CD8-positive, alpha-beta memory T cell (primary cell): ENCODE measurements at places on chromosomes 1 and 21. TPM values are rescaled to one million over a fixed set of nuclear protein-coding genes. Genes with fewer than 3 reads are reported as not detected.

HAO2 gene
- total RNA-seq, result not detected

CRB1 gene
- total RNA-seq, result not detected

SPRR1B gene
- total RNA-seq, result not detected

CDA gene
- not detected for total RNA-seq

SKI gene
- 38.4 TPM for total RNA-seq

S100A9 gene
- total RNA-seq, result 1.6 TPM

PIK3C2B gene
- 19.6 TPM for total RNA-seq

S100A8 gene
- not detected for total RNA-seq

FAM151A gene
- total RNA-seq, result not detected

GRHL3 gene
- 0.13 TPM for total RNA-seq

MEX3A gene
- 1.0 TPM for total RNA-seq

MAP10 gene
- 1.4 TPM for total RNA-seq

PLEKHA6 gene
- 0.13 TPM for total RNA-seq

OR2M3 gene
- not detected for total RNA-seq

C1orf141 gene
- not detected for total RNA-seq

FRRS1 gene
- 1.6 TPM for total RNA-seq

PLK3 gene
- total RNA-seq, result 104 TPM

RSPO1 gene
- total RNA-seq, result not detected

AZIN2 gene
- 2.5 TPM for total RNA-seq

BEND5 gene
- 1.1 TPM for total RNA-seq

GJB3 gene
- total RNA-seq, result not detected

ALDH9A1 gene
- total RNA-seq, result 42.9 TPM

ITLN2 gene
- total RNA-seq, result not detected

PCAT6 gene
- not detected for total RNA-seq

ATG4C gene
- 17.7 TPM for total RNA-seq

CENPF gene
- 44.2 TPM for total RNA-seq

EDARADD gene
- 24.6 TPM for total RNA-seq

ATP6V1G3 gene
- not detected for total RNA-seq

TMCC2 gene
- 7.1 TPM for total RNA-seq

HPCA gene
- not detected for total RNA-seq

RPE65 gene
- not detected for total RNA-seq

DMRTB1 gene
- not detected for total RNA-seq

MROH9 gene
- not detected for total RNA-seq

YBEY gene
- 16.7 TPM for total RNA-seq

GSTM1 gene
- total RNA-seq, result not detected

LCE1D gene
- not detected for total RNA-seq

NTRK1 gene
- 2.9 TPM for total RNA-seq

HSD3B1 gene
- total RNA-seq, result not detected

C1orf116 gene
- not detected for total RNA-seq

OR2T35 gene
- total RNA-seq, result not detected

ADORA3 gene
- 0.39 TPM for total RNA-seq

ARHGEF11 gene
- 2.1 TPM for total RNA-seq

PRR9 gene
- not detected for total RNA-seq

MSH4 gene
- 0.58 TPM for total RNA-seq

RIPPLY3 gene
- total RNA-seq, result not detected

KCNK2 gene
- not detected for total RNA-seq

SPATA1 gene
- 0.69 TPM for total RNA-seq

RXFP4 gene
- not detected for total RNA-seq

NOS1AP gene
- not detected for total RNA-seq

LRRC3 gene
- total RNA-seq, result 0.80 TPM

SAMD11 gene
- not detected for total RNA-seq

LAD1 gene
- not detected for total RNA-seq

FAAH gene
- 4.5 TPM for total RNA-seq

ST6GALNAC5 gene
- not detected for total RNA-seq

ZNF281 gene
- total RNA-seq, result 19.5 TPM

OR2L8 gene
- total RNA-seq, result not detected

NECTIN4 gene
- 0.09 TPM for total RNA-seq

ARMH1 gene
- 38.0 TPM for total RNA-seq
